Renal pelvis (tissue), 12 donors: ENCODE measurements at places on chromosomes 12 and 14. TPM values are rescaled to one million over a fixed set of nuclear protein-coding genes. Genes with fewer than 3 reads are reported as not detected.

Gene TSPAN9
- 69.0 TPM for polyA plus RNA-seq

Gene ACOT6
- 0.38 TPM for polyA plus RNA-seq

Gene IKBIP
- polyA plus RNA-seq: 24.0 TPM

Gene NEUROD4
- polyA plus RNA-seq: not detected

Gene TMEM52B
- polyA plus RNA-seq: 121 TPM

Gene ZFHX2
- polyA plus RNA-seq: 8.3 TPM

Gene ADCY4
- 20.8 TPM for polyA plus RNA-seq

Gene FAM216A
- polyA plus RNA-seq: 15.6 TPM

Gene PTGR2
- 19.4 TPM for polyA plus RNA-seq

Gene REP15
- 3.3 TPM for polyA plus RNA-seq

Gene LRRC9
- polyA plus RNA-seq: 1.5 TPM

Gene RIN3
- 7.8 TPM for polyA plus RNA-seq

Gene TAS2R19
- 1.6 TPM for polyA plus RNA-seq

Gene LRFN5
- polyA plus RNA-seq: 11.8 TPM

Gene HOXC5
- 1.8 TPM for polyA plus RNA-seq

Gene MMP17
- 1.6 TPM for polyA plus RNA-seq

Gene POTEM
- polyA plus RNA-seq: not detected

Gene NUDT14
- 44.0 TPM for polyA plus RNA-seq
